Naive B cell (primary cell): ENCODE measurements at places on chromosomes 4 and X.

GRCh38 chr4:60089546-60090273 is 1110.4 kb upstream of the ADGRL3 start:
- DNase-seq, result no peak

DNA sequence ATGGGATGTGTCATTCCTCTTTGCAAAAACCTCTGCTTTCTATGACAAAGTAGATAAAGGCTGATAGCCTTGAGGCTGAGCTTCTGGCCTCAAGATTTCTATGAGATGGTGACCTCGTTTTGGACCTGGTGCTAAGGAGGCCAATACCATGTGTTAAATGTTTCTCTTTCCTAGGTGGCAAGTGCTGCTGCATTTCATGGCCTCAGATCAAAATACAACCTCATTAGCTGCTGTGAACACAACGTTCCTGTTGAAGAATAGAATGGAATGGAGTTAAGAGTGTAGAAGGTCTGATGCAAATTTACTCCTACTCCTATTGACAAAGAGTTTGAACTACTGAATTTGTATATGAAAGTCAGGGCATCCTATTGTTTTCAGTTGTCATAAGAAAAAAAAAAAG is 112.0 kb downstream of the C4orf51 start:
- DNase-seq, result no peak

DNA sequence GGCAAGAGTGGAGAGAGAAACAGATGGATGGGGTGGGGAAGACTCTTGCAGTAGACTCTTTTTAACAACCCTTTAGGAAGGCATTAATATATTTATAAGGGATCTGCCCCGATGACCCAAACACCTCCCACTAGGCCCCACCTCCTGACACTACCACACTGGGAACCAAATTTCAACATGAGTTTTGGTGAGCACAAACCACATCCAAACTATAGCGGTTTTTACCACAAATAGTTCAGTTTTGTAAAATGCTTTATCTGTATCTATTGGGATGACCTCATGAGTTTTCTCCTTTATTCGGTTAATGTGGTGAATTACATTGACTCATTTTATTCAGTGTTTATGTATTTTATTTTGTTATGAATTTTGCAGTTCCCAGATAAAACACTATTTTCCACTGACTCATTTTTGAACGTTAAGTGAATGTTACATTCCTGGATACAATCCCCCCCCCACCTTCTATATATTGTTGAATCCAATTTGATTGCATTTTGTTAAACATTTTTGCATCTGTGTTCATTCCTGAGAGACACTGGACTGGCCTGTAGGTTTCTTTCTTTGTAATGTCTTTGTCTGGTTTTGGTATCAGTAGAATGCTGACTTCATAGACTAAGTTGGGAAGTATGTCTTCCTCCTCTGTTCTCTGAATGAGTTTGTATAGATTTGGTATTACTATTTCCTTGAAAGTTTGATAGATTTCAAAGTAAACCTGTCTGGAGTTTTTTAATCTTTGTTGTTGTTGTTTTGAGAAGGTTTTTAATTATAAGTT is 13.9 kb upstream of the CPLX1 start:
- DNase-seq, result no peak

DNA sequence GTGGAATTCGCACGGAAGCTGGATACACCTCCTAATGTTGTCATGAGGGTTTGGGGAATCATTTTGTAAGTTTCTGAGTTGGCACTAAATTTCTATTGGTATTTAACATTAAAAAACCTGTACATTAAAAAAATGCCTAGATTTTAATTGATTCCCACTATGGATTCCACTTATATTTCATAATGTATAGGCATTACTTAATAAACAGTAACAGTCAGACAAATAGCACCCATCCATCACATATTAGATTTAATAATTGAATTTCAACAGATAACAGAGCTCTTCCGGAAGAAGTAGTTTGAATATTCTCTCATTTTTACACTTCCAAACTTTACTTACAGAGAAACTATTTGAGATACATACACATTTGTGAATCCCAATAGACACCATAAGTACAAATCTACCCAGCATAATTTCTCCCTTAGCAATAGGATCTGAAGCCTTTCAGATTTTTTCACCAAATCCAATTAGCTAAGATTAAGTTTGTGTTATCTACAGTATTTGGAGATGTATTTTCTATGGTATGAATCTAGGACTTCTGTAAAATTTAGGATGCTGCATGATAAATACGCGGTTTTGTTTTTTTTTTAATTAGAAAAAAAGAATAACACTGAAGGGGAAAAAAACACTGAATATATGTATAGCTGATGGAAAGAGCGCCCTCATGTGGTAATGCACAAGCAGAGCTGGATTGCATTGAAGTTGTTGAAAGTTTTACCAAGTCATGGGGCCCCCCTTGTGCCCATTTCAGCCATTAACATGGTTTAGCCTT is 12.2 kb upstream of the ODAM start:
- DNase-seq, result no peak

GRCh38 chrX:10619425-10620046 is 849 bp downstream of the MID1 start:
- no peak for DNase-seq

DNA sequence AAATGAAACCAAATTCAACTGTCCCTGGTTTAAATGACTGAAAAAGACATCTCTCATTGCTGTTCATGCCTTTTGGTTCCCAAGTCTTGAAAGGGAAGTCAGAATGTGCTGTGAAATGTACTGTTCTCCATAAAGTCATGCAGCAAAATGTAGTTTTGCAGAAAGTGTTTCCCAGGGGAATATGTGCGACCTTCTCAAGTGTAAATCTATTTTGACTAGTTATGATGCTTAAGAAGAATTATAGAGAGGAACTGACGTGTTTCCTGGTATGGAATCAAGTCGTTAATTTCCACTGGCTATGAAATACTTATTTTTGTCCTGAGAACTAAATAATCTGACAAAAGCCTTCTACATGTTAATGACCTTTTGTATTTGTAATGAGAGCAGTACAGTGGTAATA is 223.1 kb downstream of the CLCN4 start:
- peak; percentile 4 for DNase-seq

- no peak for DNase-seq
Observed at GRCh38 chr4:33134366-33134765, 2414.2 kb downstream of the PCDH7 start.

GRCh38 chrX:48591255-48591791 is 6.0 kb upstream of the WDR13 start:
- DNase-seq, result no peak

GRCh38 chr4:18593297-18594002 is 571.9 kb upstream of the LCORL start:
- peak; percentile 43 for DNase-seq

DNA sequence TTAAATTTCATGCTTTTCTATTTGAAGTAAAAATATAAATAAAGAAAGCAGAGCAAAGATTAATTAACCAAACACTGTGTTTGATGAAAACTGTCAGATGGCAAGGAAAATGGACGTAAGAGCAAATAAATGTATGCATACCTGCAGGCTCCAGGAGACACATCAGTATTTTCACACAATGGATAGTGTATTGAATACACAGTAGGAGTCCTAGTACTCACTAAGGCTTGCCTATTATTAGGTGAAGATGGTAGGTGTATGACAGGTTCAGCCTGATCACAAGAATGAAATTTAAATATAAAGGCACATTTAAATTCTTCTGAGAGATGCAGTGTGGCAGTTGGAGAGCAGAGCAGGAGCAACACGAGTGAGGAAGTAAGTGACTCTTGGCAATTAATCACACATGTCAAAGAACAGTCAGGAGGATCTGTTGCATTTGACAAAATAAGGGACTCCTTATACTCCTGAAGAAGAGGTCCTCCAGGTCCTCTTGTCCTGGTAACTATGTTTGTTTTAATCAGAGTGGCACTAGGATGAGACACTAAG is 106.0 kb upstream of the NDST4 start:
- no peak for DNase-seq

GRCh38 chrX:9188117-9188516 is 154.2 kb upstream of the FAM9B start:
- no peak for DNase-seq

DNA sequence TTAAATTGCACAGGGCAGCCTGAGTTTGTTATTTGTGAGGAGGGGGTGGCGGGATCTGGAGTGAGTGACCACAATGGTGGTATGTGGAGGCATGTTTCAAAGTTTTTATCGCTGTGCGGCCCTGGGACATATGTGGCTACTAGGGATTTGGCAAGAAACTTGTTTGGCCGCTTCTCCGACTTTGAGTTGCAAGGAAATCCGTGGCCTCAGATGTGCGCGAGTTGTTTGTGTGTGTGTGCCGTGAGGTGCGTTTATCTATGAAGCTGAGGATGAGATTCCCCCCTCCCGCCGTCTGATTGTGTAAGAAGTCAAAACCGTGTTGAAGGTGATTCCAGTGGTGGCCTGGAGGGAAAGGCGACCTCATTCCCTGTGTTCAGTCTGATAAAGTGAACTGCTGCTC is 1.4 kb downstream of the JADE3 start:
- no peak for DNase-seq

- no peak for DNase-seq
Observed at GRCh38 chrX:98795636-98796035, 1614.4 kb downstream of the PCDH19 start.
